ENCODE measurements at places on chromosomes 11 and 22.
A peak's percentile ranks its signal among the peaks of the same experiment; 100 is the strongest.

- no peak for DNase-seq
These were observed 49.3 kb downstream of the CABIN1 start for GRCh38 chr22:24060375-24060788.

GRCh38 chr22:46352276-46352675 is 16.8 kb downstream of the TRMU start:
- no peak for DNase-seq

- no peak for DNase-seq
These were observed 1.1 kb upstream of the RPLP2 start for GRCh38 chr11:808427-809286.

DNA sequence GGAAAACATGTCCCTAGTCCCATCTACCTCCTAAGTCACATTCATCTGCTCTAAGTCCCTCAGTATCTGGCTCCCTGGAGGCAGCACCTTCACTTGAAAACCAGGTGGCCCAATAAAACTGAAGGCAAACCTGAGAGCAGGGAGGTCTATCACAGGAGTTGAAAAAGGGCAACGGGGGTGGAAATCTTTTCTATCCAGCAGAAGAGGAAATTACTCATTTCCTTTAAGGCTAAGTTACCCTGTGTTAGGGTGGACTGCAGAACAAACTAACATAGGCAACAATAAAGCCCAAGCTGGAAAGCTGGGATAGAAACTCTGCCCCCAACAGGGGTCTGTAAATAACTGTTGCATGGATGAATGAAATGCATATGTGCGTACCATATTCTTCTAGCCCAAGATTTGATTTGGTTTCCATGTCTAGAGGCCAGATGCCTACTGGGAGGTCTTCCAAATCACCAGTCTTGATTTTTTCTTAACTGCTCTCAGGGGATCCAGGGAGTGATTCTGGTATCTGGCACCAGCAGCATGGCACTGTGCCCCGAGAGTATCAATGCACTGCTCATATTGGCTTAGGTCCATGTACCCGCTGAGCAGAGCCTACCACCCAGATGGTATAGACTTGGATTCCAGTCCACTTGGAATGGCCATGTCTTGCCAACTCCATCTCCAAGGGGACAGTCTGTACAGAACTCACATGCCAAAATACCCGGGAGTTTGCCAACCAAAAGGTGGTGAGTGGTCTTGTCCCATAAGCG is 350.0 kb upstream of the NCAM1 start:
- no peak for DNase-seq

GRCh38 chr22:41052661-41053490 is 39.5 kb upstream of the EP300 start:
- DNase-seq: peak; percentile 49

- DNase-seq: no peak
These were observed 768 bp upstream of the CDKN1C start for GRCh38 chr11:2886191-2886894.

DNA sequence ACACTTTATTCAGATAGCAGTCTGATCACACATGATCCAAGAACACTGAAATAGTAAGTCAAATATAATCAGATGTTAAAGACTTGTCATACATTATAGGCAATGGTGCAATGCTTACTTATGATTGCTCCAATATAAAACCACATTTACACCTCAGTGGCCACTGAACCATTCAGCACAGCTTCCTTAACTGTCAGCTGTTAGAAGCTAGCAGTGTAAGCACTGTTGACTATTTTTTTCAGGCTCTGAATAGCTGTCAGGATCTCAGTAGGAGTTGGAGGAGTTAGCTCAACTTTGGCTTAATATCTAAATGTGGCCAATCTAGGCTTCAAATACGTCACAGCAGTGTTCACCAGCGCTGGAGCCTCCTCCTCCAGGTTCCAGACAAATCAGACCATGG is 36.6 kb downstream of the METTL15 start:
- no peak for DNase-seq

DNA sequence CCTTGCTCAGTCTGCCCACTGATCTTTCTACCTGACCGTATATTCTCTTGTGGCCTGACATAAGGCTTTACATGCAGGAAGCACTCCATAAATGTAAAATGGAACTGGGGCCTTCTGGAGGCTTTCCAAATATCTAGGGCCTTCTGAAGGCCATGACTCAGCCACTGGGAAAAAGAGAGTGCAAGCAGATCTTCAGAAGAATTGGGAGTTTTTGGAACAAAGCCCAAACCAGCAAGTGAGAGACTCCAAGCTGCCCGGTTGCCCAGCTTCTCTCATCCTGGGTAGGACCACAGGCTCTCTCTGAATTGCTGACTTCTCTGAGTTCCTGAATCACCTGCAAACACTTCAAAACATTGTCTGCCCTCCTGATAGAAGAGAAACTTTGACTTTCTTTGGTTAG is 107.9 kb upstream of the BMAL1 start:
- no peak for DNase-seq

DNA sequence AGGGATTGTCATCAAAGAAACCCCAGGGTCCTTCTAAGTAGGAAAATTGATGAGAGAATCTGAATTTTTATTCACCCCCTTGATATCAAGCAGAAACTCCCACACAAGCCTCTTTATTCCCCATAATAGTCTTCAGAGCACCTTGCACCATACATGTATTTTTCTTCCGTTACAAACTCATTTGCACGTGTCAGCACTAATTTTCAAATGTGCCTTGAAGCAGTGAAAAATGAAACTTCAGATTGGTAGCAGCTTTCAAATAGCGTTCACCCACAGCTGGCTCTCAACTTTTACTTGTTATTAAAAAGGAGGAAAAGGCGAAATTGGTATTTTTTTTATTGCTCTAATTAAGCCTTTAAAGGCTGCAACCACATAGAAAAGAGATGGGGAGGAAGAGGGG is 343.0 kb upstream of the TENM4 start:
- DNase-seq: no peak

DNA sequence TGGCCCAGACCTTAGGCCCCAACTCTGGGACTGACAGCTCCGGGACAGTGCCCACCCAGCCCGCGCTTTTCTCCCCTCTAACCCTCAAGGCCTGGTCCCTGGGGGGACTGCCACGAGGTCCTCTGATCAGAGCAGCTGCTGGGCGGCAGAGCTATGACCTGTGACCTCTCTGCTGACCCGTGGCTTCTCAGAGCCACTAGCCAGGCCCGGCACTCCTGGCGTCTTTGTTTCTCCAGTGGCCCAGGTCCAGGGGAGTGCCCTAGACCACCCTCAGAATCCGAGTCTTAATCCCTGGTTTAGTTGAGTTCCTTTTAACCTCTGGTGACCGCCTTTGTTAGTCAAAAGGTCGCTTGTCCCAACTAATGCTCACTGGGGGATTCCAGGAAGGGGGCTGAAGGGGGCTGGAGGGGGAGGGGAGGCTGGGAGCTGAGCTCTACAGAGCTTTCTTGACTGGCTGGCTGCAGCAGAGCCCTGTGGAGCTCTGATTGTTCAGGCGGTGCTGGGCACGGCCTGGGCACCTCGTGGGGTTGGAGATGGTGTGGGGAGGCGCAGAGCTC is 1.2 kb downstream of the FBLN1 start:
- DNase-seq: no peak

DNA sequence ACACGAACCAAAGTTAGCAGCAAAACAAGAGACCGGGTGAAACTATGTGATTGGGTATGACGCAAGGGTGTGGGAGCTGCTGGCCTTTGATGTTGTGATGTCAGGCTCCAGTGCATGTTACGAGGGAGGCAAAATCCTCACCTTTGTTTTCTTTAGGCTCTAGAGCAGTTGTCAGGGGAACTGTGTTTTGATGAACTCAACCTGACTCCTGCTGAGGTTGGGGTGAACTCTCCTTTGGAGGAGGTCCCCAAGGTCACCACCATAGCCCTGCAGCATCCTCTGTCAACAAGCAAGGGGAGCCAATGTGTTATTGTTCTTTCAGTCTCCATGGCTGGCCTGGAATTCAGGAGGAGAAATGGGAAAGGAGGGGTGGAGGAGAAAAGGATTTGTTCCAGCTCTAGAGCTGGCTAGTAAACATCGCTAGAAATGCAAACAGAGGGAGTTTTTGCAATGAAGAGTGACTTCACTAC is 33.8 kb downstream of the RASSF10 start:
- no peak for DNase-seq

DNA sequence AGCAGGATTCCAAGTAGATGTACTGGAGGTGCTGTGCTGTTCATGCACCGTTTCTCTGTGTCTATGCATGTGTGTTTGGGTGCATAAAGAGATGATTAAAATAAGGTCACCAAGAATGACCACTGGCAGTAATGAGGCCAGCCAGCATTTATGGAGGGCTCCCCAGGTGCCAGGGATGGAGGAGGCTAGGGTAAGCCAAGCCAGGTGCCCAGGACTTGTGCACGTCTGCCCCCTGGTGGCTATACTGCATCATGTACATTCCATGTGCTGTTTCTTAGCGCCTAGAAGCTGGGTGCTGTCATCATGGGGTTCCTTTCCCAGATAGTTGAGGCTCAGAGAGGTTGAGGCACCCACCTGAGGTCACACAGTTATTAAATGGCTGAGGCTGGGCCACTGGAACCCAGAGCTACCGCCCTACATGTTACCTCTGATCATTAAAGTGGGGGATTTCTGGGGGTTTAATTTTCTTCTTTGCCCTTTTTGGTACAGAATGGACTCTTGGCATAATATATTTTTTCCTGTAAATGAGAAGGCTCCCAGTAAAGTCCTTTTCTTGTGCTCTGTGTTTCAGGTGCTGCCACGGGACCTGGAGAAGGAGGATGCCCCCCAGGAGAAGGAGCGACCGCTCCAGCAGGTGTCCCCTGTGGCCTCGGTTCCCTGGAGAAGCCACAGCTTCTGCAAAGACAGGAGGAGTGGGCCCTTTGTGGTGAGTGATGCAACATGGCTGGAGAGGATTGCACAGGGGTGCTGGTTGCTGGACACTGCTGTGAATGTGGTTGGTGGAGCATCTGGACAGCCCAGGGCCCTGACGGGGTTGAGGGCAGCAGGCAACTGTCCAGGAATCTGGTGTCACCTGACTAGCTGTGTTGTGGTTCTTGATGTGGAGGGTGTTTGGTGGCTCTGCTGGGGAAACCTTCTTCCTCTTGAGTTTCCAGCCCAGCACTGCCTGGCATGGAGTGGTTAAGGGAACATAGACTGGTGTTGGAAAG is 96.4 kb downstream of the KIAA1671 start:
- DNase-seq: peak; percentile 72

- no peak for DNase-seq
These were observed 23.1 kb upstream of the FZD4 start for GRCh38 chr11:86978247-86978646.

DNA sequence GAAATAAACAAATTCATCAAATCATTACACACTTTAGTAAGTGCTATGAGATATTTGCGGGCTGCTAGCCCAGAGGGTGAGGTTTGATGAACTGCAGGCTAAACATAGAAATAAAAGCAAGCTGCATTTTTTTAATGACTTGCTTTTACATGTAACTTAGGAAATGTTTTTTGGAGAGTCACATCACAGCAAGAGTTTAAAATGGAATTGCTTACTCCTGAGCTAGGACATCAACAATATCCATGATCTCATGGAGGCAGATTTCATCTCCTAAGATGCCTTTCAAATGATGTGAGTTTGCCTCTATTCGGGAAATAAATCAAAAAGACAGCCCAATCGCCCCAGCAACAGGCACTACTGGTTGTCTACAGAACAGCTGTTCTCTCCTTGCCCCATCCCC is 73.4 kb upstream of the CD44 start:
- no peak for DNase-seq

GRCh38 chr11:16924826-16925560 is 89.2 kb downstream of the PLEKHA7 start:
- peak; percentile 95 for DNase-seq

- peak; percentile 27 for DNase-seq
These were observed 159.7 kb downstream of the FAT3 start for GRCh38 chr11:92384358-92384757.

GRCh38 chr11:19441752-19442553 is 201.2 kb upstream of the E2F8 start:
- peak; percentile 67 for DNase-seq

DNA sequence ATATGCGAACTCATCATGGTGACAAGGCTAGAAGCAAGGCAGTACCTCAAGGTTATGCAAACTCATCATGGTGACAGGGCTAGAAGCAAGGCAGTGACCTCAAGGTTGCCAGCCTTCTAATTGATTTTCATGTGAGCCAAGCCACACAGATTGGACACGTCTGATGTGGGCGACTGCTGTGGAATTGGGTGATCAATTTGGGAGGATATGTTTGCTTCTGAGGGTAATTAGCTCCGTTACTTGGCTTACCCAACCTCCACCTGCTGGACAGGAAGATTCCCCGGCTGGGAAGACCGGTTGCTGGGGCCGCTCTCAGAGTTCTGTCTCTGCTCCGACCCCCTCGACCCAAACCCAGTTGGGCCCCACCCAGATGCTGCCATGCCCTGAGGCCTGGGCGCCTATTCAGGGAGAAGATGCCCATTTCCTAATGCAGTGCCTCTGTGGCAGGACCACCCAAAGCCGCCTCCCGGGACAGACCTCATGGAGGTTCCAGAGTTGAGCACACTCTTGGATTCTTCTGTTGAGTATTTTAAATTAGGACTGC is 69.9 kb upstream of the SHANK2 start:
- DNase-seq: peak; percentile 35

DNA sequence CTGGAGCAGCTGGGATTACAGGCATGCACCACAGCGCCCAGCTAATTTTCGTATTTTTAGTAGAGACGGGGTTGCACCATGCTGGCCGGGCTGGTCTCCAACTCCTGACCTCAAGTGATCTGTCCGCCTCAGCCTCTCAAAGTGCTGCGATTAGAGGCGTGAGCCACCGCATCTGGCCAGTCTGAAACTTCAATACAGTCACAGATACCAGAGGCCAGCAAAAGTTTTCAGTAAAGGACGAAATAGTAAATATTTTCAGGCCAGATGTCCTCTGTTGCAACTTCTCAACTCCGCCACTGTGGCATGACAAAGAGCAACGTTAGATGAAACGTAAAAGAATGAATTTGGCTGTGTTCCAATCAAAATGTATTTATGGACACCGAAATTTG is 403.6 kb downstream of the MN1 start:
- no peak for DNase-seq

DNA sequence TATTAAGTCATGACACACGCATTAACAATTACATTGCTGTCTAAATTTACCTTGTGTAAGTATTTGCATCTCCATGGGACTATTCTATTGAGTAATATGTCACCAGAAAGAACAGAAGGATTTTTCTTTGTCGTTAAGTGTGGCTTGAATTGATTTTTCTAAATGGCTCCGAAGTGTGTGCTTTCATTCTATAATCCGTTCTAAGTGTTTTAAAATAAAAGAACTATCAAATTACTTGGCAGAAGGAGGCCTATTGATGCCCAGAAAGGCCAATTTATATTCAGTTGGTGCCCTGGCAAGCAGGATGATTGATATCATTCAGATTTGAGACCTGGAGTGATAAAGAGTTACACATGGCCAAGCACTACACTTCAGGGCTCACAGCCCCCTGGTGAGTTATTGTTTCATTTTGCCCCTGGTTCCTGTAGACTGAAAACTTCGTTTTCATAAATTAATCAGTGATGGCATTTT is 538.9 kb upstream of the ANO5 start:
- DNase-seq: no peak

GRCh38 chr11:27716835-27717234 is 16.6 kb upstream of the BDNF start:
- DNase-seq: no peak

DNA sequence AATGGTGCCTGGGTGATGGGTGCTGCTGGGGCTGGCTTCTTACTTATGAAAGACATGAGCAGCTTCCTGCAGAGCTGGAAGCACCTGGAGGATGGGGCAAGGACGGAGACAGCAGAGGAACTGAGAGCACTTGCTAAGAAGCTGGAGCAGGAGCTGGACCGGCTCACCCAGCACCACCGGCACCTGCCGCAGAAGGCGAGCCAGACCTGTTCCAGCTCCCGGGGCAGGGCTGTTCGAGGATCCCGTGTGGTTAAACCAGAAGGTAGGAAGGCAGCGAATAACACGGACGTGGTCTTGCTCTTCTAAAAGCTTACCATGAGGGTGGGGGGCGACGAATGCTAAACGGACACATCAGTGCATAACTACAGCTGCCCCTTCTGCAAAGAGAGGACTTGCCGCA is 9.3 kb downstream of the APOL5 start:
- no peak for DNase-seq
